ENCODE measurements at places on chromosomes 11 and 22.

GRCh38 chr11:133198438-133198837 is 333.9 kb downstream of the OPCML start:
- no peak for DNase-seq

- no peak for DNase-seq
Observed at GRCh38 chr11:128613300-128613995, 26.1 kb upstream of the ETS1 start.

- DNase-seq, result no peak
Observed at GRCh38 chr11:108218912-108219783, 3.3 kb downstream of the NPAT start.

DNA sequence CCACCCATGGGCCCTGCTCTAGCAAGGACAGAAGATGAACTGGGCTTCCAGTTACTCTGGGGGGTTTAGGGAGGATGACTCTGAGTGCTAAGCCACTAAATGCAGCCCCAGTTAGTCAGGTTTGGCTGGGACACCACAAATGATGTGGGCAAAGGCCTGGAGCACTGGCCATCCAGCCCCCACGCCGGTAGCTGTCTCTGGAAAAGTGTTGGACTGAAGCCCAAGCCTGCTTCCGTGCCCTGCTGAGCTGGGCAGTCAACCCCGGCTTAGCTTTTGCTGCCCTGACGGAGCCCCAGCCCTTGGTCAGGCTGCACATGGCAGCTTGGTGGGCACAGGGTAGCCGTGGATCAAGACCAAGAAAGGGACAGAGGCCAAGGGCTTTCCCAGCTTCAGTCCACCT is 5.7 kb upstream of the GSTP1 start:
- DNase-seq, result no peak

- no peak for DNase-seq
Observed at GRCh38 chr11:129281471-129282415, 89.6 kb upstream of the ARHGAP32 start.

DNA sequence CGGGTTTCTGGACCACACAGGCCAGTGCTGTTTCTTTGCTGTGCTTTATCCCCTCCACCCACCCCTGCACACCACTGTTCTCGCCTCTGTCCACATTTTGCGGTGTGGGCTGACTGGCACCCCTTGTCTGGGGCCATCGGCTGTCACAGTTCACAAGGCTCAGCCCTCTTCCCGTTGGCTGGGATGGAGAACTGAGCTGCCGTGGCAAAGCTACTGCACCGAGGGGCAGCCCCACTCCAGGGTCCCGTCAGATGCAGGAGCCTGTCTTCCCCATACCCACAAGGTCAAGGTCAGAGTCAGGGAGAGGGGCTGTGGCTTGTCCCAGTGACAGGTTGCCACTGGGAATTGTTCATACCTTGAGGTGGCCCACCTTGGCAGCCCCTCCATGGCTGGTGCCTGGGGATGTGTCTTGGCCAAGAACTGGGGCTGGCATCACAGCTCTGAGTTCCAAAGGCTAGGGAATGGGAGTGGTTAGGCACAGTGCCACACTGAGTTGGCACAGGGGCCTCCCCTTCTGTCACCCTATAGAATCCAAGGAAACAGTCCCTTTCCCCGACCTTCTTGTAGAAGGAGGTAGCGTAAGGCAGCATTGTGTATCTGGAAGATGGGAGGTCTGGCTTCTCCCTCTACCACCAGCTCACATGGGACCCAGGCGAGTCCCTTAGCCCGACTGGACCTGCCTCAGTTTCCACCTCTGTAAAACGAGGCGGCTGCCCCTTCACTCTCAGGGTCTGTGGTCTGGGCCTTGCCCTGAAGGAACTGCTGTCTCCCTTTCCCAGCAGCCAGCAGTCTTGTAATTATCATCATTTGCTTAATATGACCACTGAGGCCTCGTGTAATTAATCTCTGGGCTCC is 3.4 kb downstream of the GRK2 start:
- no peak for DNase-seq

DNA sequence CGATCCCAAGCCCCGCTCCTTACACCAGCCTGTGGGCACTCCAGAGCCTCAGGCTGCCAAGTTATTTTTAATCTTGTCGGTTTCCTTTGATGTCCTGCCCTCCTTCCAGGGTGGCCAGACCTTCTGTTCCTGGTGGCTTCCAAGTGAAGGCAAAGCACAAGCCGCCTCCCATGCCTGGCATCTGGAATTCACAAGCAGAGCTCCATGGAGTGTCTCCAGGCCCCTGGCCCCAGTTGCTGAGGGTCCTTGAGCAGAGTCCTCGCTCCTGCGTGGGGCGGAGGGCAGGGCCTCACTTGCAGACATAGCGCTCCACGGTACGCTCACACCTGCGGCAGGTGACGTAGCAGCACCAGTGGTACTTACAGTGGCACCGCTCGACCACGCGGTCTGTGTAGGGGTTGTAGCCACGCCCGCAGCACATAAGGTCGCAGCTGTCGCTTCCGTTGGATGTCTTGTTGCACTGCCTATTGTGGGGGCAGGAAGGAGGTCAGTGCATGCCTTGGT is 19.5 kb downstream of the WNT11 start:
- no peak for DNase-seq

DNA sequence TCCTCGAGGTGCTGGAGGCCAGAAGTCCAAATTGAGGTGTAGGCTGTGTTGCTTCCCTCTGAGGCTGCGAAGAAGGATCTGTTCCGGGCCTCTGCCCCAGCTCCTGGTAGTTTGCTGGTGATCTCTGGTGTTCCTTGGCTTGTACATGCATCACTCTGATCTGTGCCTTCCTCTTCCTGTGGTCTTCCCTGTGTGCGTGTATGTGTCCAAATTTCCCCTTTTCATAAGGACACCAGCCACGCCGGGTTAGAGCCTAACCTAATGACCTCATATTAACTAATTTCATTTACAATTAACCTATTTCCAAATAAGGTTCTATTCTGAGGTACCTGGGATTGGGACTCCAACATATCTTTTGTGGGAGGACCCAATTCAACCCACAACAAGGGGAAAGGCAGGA is 21.5 kb downstream of the RIBC2 start:
- no peak for DNase-seq

DNA sequence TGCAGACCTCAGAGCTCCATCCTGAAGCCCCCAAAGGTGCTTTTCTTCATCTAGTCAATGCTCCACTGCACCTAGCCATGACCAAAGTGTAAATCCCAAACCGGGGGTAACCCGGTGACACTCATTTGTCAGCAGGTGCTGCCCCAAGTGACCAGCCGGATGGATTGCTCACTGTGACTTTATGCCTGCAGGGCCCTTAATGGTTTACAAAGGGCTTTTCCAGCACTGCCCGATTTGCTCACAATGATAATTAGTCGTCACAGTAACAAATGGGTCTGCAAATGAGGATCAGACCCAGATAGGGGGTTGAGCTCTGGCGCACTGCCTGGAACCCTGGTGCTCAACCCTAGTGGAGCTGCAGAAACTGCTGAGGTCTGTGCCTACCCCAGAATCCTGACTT is 45.7 kb upstream of the CD5 start:
- DNase-seq, result no peak

- no peak for DNase-seq
Observed at GRCh38 chr11:59849129-59849528, 3.8 kb upstream of the CBLIF start.

DNA sequence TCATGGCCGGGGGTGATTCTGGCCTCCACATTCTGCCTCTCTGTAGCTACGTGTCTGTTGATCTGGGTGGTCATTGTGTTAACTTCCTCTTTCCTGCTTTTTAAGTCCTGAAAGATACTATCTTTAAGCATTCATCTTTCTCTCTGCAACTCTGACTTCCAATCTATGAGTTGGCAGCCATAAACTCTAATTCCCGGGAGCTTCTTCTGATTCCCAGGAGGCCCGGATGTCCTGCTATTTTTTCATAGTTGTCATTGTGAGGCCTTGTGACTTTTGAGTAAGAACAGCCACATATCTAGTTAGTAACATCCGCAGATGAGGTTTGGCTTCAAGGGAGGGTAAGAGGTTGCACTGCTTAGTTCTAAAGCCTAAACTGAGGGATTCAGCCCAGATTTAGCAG is 107.8 kb downstream of the SYN3 start:
- DNase-seq, result no peak

DNA sequence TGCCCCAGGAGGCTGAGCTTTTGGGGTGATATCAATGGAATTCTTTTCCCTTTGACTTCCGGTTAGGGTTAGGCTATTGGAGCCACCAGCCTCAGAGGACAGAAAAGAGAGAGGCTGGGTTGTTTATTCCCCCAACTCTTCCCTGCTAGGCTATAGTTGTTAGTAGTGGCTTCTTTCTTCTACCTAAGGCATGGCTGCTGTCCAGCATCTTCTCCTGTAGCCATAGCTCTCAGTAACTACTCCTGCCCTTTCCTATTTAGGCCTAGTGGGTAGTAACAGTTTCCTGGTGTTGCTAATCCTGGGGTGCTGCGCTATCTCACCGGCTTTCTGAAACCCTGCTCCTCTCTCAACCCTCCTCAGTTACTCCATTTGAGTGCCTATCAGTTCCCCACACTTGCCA is 184.9 kb downstream of the TENM4 start:
- DNase-seq, result no peak

DNA sequence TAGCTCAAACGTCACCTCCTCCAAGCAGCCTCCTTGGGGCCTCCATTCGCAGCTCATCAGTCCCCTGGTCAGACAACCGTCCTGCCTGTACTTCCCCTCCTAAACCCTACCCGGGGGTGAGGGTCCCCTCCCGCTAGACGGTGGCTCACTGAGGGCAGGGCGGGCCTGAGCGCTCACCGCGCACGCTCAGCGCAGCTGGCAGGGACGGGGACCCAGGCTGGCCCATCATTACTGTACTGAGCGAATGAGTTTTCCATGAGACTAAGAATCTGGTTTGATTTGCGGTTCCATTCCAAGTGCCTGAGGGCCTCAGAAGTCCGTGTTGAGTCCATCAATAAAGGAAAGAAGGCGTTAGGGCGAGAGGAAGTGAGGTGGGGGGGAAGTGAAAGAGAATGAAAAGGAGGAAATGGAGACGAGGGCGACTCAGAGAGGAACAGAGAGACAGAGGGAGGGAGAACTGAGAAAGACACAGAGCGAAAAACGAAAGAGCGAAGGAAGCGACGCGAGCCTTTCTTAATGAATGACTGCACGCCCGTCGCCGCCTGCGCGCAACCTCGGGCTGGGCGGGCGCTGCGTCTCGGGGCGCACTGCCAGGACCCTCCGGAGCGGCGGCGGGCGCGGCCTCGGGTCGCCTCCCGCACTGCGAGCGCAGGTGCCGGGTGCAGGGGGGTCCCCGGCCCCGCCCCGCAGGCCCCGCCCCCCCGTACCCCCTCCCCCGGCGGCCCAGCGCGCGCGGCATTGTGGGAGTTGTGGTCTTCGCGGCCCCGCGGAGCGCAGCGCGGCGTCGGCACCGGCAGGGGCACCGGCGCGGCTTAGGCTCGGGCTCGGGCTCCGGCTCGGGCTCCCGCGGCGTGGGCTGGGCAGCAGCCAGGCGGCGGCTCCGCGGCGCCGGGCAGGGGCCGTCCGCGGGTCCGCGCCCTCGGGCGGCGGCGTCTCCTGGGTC is at the start of gene ASPHD2:
ASPHD2 (plus strand) TSS at position 746 of the 943 bp plus-strand sequence. CDS start 4,356 bp downstream, outside the sequence.
- DNase-seq, result no peak

DNA sequence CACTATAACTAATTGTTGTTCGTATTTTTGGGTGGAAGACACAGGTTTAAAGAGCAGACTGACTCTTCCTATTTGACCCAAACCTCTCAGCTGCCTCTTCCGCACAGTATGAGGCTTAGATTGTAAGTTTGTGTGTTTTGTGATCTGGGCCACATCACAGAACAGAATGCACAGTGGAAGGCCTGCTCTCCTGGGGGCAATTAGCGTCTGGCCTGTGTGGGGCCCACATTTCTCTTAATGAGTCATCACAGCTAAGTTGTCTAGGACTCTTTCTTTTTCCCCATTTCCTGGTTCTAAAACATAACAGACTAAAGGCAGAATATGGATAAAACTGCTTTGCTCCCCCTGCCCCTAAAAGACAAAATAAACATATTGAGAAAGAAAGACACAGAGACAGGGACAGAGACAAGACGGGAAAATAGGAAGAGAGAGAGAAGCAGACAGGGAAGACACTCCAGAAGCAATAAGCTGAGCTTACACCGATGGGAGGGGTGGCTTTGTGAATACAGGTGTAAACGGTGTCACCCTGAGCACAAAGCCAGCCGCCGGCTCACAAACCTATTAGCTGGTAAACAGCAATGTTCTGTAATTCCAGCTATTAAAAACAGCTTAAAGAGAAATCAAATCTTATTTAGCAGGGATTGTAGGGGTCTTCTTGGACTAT is 127.4 kb upstream of the OPCML start:
- no peak for DNase-seq

DNA sequence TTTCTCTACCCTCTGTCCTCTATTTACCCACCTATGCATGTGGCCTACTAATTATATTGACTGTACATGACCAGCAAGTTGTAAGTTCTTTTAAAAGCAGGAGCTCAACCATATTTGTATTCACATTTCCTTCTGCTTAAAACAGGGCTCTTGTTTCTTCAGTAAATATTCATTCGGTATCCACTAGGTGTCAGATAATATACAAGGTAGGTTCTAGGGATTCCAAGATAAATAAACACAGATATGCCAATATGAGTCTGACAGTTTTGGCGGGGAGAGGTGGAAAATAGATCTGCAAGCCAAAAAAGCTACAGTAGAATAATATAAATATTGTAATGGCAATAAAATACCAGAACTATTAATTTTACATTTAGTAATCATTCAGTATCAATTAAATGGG is 15.3 kb upstream of the RAB30 start:
- DNase-seq, result no peak
